CD4-positive, alpha-beta T cell treated with Interleukin-4 for 4 hours (primary cell): ENCODE measurements at places on chromosomes 3 and 15.

- DNase-seq, result no peak
These were observed 438.7 kb upstream of the KCNMB2 start for GRCh38 chr3:178097576-178097975.

GRCh38 chr15:71792521-71792920 lies 17.8 kb upstream of the NR2E3 start:
- DNase-seq, result no peak

DNA sequence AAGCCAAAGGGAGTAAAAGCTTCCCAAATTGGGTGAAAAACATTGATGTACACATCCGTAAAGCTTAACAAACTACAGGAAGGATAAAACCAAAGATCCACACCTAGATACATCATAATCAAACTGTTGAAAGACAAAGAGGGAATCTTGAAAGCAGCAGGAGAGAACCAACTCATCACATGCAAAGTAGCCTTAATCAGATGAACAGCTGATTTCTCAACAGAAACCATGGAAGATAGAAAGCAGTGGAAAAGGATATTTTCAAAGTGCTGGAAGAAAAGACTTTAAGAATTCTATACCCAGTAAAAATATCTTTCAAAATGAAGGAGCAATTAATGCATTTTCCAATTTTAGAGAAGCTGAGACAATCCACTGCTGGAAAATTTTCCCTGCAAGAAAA lies 36.8 kb downstream of the CHRNA7 start:
- DNase-seq, result no peak

DNA sequence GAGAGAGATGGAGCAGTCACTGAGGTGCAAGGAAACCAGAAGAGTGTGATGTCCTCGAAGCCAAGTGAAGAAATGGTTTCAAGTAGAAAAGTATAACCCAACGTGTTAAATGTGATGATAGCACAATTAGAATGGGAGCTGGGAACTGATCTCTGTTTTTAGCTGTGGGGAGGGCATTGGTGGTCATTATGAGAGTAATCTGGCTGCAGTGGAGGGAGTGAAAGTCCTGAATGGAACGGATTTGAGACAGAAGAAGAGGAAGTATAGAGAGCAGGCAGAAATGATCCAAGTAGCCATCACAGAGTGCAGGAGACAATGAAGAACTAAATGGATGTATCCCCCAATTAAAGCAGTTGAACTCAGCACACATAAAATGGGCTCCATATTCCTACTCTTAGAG lies 235.3 kb downstream of the IGSF11 start:
- no peak for DNase-seq

- DNase-seq, result no peak
These were observed 11.4 kb downstream of the ACTC1 start for GRCh38 chr15:34783991-34784390.

- DNase-seq, result no peak
These were observed 19.1 kb upstream of the XYLB start for GRCh38 chr3:38327335-38328009.

GRCh38 chr15:51290720-51291119 lies 47.7 kb downstream of the CYP19A1 start:
- DNase-seq, result no peak

- no peak for DNase-seq
These were observed 261.3 kb downstream of the EDEM1 start for GRCh38 chr3:5448816-5449215.

GRCh38 chr3:116984301-116984700 lies 274.7 kb downstream of the TUSC7 start:
- DNase-seq, result no peak
